Lower leg skin (tissue), 4 donors: ENCODE measurements at places on chromosomes 5 and 9. TPM values are rescaled to one million over a fixed set of nuclear protein-coding genes. Genes with fewer than 3 reads are reported as not detected.

ALAD gene
- total RNA-seq: 40.2 TPM

- DNase-seq: no peak
Measured at GRCh38 chr9:93468763-93469456, 15.5 kb upstream of the FAM120AOS start.

SFXN1 gene
- 17.8 TPM for total RNA-seq

ARPC5L gene
- 45.5 TPM for total RNA-seq

GRCh38 chr5:34684281-34684979, 28.3 kb downstream of the RAI14 start:
- no peak for DNase-seq

- no peak for DNase-seq
Measured at GRCh38 chr9:135183528-135184180, 96.2 kb downstream of the OLFM1 start.

TMEM171 gene
- total RNA-seq: 0.25 TPM

LHX3 gene
- total RNA-seq: not detected

PRLR gene
- 6.1 TPM for total RNA-seq
